ENCODE measurements at places on chromosomes 2 and 18.

GRCh38 chr2:147147802-147148201 is 697.0 kb upstream of the ACVR2A start:
- DNase-seq = no peak

- no peak for DNase-seq
Measured at GRCh38 chr2:65636813-65637483, 204.5 kb upstream of the SPRED2 start.

DNA sequence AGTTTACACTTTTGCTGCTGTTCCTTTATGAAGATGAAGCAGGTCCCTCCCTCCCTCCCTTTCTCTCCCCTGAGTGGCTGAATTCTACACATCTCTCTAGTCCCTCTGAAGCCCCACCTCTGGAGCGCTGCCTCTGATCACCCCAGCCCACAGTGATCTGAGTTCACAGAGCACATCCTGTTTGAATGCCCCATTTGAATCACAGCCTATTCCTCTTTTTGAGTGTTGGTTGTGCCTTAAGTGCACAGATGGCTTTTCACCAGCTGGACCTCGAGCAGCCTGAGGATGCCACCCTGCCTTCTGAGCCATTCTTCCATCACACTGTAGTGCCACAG is 87.1 kb downstream of the ITGB1BP1 start:
- DNase-seq = peak; percentile 23

DNA sequence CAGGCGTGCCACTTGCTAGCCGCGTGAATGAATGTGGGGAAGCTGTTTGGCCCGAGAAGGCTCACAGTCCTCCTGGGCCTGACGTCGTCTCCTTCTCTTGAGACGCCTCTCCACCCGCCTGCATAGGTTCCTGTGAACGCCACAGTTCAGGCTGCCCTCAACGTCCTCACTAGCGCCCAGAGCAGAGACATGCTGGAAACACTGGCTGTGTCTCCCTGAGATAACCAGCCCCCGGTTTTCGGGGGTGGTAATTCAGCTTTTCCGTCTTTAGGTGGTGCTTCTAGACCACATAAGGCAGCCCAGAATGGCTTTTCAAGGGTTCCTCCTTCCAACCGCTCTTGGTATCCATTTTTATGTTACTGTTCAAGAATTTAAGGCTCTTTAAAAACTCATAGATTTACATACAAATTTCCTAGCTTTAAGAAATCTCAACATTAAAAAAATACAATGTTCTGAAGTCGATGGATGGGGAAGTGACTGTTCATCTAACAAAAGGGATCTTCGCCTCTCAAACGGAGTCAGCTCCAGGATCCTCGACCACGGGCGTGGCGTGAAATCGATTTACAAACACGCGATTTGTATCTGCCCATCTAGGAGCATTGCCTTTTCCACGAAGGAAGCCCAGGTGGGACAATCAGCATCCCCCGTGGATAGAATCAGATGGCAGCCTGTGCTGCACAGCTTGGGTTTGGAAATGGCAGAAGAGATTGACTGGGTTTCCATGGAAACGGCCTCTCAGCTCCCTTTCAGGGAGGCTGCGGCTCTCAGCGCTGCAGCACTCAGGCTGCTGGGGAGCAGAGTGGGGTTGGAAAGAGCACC is 110.6 kb upstream of the PXDN start:
- no peak for DNase-seq

GRCh38 chr2:40430776-40431599 is 20.9 kb downstream of the SLC8A1 start:
- DNase-seq = no peak
